Activated CD8-positive, alpha-beta memory T cell treated with anti-CD3 and anti-CD28 coated beads, Interleukin-2, amount 50 U/mL, for 4 hours (primary cell): ENCODE measurements at places on chromosomes 7 and 10.

GRCh38 chr7:152103691-152104090 is 78.2 kb downstream of the GALNT11 start:
- no peak for DNase-seq

GRCh38 chr10:44300666-44301649 is 83.9 kb downstream of the CXCL12 start:
- no peak for DNase-seq

DNA sequence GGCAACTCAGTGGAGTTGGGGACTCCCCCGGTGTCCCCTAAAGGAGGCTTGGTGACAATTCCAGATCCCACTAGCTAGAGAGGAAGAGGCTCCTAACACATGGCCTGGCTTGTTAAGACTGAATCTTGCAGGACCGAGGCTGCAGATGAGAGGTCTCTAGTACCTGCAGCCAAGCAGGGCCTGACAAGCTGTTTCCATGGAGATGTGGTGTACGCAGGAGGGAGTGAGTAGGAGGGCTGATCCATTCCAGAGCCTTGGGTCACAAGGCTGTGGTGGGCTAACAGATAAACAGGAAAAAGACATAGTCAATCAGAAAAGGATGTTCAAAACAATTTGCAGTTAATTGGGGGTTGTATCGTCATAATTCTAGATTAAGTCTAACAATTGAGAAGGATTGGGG is 77.3 kb upstream of the MKLN1 start:
- no peak for DNase-seq

DNA sequence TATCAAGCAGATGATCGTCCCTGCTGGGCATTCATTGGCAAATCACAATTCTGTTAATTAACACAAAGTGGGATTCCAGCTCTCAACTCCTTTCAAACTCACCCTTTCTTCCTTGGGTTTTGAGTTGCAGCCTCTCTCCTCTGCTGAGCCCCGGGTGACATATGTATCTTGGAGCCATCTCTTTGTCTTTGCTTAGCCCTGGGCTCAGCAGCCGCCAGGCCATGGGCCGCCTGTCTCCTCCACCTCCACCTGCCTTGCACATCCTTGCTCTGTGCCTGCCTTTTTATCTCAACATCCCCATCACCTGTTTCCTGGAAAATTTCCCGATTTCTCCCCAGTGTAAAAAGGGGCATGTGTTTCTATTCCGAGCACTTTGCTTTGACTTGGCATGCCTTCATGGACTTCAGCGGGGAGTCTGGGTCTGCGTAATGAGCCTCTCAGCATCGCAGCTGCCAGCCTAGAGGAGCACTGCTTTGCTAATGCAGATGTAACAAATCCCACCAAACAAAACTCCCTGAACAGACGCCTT is 141.3 kb upstream of the AGK start:
- DNase-seq: no peak

DNA sequence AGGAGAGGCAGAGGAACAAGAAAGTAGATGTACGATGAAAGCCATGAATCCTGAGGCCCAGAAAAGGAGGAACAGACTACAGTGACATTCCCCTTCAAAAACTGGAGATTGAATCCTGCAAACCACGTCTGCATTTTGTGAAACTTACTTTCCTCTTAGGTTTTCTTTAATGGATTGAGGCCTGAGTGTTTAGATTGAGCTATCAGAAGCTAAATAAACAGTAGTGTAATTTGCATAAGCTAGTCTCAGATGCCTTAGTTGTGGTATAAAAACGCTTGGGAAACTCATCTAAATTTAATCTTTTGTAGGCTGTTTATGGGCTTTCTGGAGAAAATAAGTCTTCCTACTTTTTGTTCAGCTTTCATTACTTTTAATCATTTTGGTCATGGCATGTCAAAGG is 94.8 kb upstream of the HDAC9 start:
- no peak for DNase-seq

DNA sequence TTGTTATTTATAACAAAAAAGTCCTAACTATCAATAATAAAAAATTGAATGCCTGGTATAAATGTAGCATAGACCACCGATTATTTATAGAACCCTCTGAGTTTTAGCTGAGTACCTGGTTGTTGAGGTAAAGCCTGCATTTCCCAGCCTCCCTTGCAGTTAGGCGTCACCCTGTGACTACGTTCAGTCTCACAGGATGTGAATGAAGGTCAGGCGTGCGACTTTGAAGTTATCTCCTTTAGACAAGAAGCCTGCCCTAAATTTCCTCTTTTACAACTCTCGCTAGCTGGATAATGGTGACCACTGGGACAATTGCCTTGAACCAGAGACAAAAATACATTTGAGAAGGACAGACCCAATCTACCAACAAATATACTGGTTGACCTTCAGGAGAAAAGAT is 67.5 kb upstream of the TES start:
- peak; percentile 15 for DNase-seq

DNA sequence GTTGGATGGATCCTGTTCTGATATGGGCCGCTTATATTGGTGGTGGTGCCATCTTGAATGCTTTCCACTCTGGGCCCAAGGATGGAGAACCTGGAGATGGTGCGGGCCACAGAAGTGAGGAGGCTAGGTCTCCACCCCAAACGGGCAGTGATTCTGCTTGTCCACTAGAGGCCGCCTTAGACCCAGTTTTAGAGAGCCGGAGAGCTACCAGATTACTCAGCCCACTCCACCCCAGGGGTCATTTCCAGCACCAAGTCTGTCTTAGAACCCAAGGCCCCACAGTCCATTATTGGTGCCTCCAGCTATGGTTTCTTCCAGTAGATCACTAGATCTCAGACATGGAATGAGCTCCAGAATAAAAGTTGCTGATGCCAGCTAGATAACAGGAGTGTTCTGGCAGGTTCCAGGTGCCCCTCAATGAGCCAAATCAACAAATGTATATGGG is 11.8 kb upstream of the CAMK2G start:
- peak; percentile 64 for DNase-seq

DNA sequence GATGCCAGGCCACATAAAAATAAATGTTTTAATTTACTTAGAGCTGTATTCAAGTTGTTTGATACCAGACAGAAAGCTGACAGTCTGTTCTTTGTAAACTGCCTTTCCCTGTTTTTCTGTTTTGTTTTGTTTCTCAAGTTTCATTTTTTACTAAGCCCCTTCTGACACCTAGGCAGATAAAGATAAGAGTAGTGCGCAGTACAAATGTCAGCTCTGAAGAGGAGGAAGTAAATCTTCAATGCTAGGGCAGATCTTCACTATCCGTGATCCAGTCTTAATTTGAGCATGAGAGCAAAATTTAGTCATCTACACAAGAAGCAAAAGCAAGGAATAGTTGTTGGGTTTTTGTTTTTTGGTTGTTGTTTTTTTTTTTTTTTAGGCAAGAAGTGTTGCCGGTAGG is 27.3 kb downstream of the MTURN start:
- DNase-seq: no peak

GRCh38 chr10:52318136-52318701 is 4.1 kb downstream of the DKK1 start:
- DNase-seq: no peak

GRCh38 chr10:974038-974784 is 14.0 kb upstream of the GTPBP4 start:
- no peak for DNase-seq

DNA sequence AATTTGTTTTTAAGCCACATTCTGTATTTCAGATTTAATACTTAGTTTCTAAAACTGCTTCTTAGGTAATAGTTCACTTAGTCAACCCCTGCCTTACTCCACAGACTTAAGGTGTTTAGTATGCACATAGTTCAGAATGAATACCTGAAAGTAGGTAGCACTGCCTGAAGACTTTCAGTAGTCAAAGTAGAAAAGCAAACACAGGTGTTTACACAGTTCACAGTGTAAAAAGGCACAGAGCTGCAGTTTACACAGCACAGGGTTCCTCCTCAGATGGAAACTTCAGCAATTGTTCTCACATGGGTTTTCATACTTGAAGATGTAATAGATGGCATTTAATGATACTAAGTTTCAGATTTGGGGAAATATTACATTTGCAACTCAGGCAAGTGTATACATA is 3.1 kb upstream of the PKD1L1 start:
- DNase-seq: no peak

DNA sequence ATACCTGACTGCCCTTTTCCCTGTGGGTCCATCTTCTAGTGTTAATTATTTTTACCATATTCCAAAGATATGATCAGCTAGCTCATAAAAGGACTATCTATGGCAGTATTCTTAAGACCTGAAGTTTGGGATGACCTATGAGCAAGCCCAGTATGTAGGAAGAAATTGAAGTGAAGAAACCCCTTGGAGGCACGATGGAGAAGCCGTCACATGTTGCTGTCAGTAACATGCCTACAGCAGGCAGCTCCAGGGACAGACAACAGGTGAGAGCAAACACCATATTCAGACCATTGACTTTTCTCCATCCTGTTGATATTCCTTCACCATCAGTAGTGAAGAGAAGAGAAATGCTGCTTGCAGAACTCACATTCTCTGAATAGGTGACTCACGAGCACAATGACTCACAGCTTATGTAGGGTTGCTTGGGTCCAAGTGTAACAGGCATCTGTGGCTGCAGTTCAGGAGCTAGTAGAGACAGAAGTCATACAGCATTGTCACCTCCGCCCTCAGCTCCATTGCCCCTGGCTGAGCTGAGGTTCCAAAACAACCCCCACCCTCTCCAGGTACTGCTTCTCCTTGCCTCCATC is 8.4 kb upstream of the LYZL2 start:
- no peak for DNase-seq

GRCh38 chr10:103759100-103759781 is 96.1 kb downstream of the SH3PXD2A start:
- DNase-seq: no peak
